ENCODE measurements at places on chromosomes 4 and X.
A peak's percentile ranks its signal among the peaks of the same experiment; 100 is the strongest.

GRCh38 chrX:12379671-12380070 lies 241.4 kb downstream of the FRMPD4 start:
- H3K4me3 ChIP-seq = no peak overlapping the region
- no peaks in the 10 kb centered on the region for H3K36me3 ChIP-seq
- H3K4me1 ChIP-seq = no peaks in the 10 kb centered on the region
- H3K27me3 ChIP-seq = no peaks in the 10 kb centered on the region
- no peak for DNase-seq

- no peaks in the 10 kb centered on the region for H3K36me3 ChIP-seq
- H3K4me1 ChIP-seq = peaks cover 78% of the 10 kb centered on the region
- no peaks in the 10 kb centered on the region for H3K27me3 ChIP-seq
- peak overlapping the region; percentile 97 for H3K27ac ChIP-seq
- H3K4me3 ChIP-seq = no peak overlapping the region
- peak; percentile 89 for DNase-seq
Observed at GRCh38 chr4:73730292-73730691, 10.1 kb upstream of the CXCL8 start.

- DNase-seq = peak; percentile 57
- peaks cover 25% of the 10 kb centered on the region for H3K4me1 ChIP-seq
- no peaks in the 10 kb centered on the region for H3K27me3 ChIP-seq
Observed at GRCh38 chrX:150365051-150365989, 2.2 kb downstream of the MAMLD1 start.

GRCh38 chr4:163988865-163989264 lies 494.4 kb downstream of the TMA16 start:
- peaks cover 7% of the 10 kb centered on the region for H3K4me1 ChIP-seq
- H3K27ac ChIP-seq = no peak overlapping the region
- H3K27me3 ChIP-seq = no peaks in the 10 kb centered on the region
- no peak for DNase-seq

DNA sequence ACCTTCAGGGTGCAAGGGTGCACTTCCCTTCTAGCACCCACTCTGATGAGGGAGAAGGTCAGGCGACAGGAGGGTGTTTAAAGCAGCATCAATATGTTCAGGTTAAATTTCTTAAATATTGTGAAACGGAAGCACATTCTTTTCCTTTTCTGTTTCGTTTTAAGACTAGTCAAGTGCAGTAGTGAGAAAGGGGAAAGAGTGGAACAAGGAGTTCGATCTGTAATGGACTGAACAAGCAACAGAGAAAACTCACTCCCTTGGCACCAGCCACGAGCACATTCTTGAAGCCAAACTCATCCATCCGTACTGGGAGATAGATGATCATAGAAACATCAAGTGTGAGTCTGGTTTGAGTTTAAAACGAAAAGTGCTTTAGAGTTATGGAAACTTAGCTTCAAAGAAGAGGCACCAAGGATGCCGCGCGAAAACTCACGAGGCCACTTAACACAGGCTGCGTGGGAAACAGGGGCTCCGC lies 815 bp downstream of the FAM53A start:
- no peak overlapping the region for H3K27ac ChIP-seq
- H3K36me3 ChIP-seq = no peaks in the 10 kb centered on the region
- H3K4me1 ChIP-seq = peaks cover 5% of the 10 kb centered on the region
- DNase-seq = peak; percentile 60
- H3K27me3 ChIP-seq = no peaks in the 10 kb centered on the region

- H3K4me1 ChIP-seq = no peaks in the 10 kb centered on the region
- H3K27me3 ChIP-seq = no peaks in the 10 kb centered on the region
- H3K27ac ChIP-seq = no peak overlapping the region
- no peak for DNase-seq
- H3K4me3 ChIP-seq = no peak overlapping the region
Observed at GRCh38 chr4:4446434-4446833, 59.5 kb downstream of the NSG1 start.

GRCh38 chr4:119785963-119786362 lies 157.4 kb upstream of the PDE5A start:
- peak; percentile 44 for DNase-seq
- no peak overlapping the region for H3K4me3 ChIP-seq
- H3K27ac ChIP-seq = no peak overlapping the region
- H3K27me3 ChIP-seq = no peaks in the 10 kb centered on the region

- H3K4me3 ChIP-seq = no peak overlapping the region
- H3K4me1 ChIP-seq = peaks cover 15% of the 10 kb centered on the region
- H3K36me3 ChIP-seq = no peaks in the 10 kb centered on the region
- peak; percentile 76 for DNase-seq
- no peaks in the 10 kb centered on the region for H3K27me3 ChIP-seq
Observed at GRCh38 chr4:74996996-74997395, 64.1 kb downstream of the PARM1 start.

DNA sequence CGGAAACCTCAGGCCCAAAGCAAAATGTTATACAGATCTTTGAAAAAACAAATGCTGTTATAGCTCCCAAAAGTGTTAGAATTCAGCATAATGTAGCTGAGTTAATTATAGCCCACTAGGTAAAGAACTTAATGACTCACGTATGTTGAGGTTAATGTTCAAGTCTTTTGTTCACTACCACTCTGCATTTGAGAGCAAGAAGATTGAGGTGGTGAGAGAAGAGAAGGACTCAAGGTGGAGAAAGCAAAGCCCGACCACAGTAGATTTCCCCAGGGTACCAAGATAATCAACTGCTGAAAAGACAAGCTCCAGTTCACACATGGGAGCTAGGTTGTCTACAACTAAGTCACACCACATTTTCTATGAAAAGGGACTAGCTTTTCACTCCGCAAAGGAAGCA lies 480.2 kb downstream of the DTHD1 start:
- H3K4me3 ChIP-seq = no peak overlapping the region
- no peaks in the 10 kb centered on the region for H3K36me3 ChIP-seq
- H3K27ac ChIP-seq = no peak overlapping the region

DNA sequence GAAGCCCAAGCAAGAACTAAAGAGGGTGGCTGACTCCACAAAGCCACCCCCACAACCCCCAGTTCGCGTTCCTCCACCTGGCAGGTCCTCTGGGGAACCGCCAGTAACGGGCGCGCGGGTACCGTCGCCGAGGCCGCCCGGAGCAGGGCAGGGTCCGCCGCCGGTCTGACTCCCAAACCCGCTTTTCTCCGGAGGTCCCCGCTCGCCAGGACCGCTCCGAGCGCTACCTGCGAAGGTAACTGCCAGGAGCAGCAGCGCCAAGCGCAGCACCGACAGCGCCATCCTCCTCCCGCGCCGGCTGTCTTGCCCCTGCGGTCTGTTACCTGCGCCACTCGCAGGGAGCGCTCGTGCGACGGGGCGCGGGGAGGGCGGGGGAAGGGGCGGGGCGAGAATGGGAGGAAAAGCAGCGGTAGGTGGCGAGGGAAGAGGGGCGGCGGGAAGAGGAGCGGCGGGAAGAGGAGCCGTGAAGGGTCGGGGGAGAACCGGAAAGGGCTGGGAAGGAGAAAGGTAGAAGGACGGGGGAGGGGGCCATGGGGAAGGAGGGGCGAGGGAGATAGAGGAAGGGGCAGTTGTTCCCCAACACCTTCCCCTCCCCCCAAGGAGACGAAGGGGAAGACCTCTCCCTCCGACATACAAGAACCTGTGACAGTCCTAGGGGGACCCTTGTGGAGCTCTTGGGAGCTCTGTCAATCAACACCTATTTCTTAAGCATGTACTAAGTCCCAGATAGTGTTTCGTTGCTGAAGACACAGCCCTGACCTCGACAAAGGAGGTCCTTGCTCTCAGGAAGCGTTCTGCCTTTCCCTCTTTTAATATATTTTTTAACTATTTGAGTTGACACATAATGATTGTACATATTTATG lies at the start of gene SPINK2:
SPINK2 (minus strand) TSS at position 321 of the 863 bp plus-strand sequence; CDS start at position 282, 39 bp downstream.
- H3K27me3 ChIP-seq = no peaks in the 10 kb centered on the region
- peak within 1 kb of the TSS; percentile 59 for H3K4me3 ChIP-seq
- 0 out of 2 replicates have a peak, but pooled peaks cover 3% of the 10 kb centered on the region for H3K4me1 ChIP-seq
- peak; percentile 67 for DNase-seq
- H3K36me3 ChIP-seq = no peaks in the 10 kb centered on the region

- no peaks in the 10 kb centered on the region for H3K36me3 ChIP-seq
- peaks cover 32% of the 10 kb centered on the region for H3K4me1 ChIP-seq
- DNase-seq = no peak
- H3K27me3 ChIP-seq = no peaks in the 10 kb centered on the region
Observed at GRCh38 chr4:173187732-173188131, 19.1 kb downstream of the GALNT7 start.

- peaks cover 46% of the 10 kb centered on the region for H3K36me3 ChIP-seq
- H3K4me3 ChIP-seq = no peak overlapping the region
- H3K4me1 ChIP-seq = peaks cover 32% of the 10 kb centered on the region
- H3K27me3 ChIP-seq = no peaks in the 10 kb centered on the region
Observed at GRCh38 chr4:7806338-7807090, 133.1 kb downstream of the AFAP1 start.

- H3K4me1 ChIP-seq = no peaks in the 10 kb centered on the region
- no peaks in the 10 kb centered on the region for H3K27me3 ChIP-seq
- no peak overlapping the region for H3K4me3 ChIP-seq
Observed at GRCh38 chr4:167622481-167623240, 388.4 kb upstream of the SPOCK3 start.

- no peaks in the 10 kb centered on the region for H3K36me3 ChIP-seq
- H3K27ac ChIP-seq = no peak overlapping the region
- no peaks in the 10 kb centered on the region for H3K4me1 ChIP-seq
- H3K4me3 ChIP-seq = no peak overlapping the region
Observed at GRCh38 chr4:146113171-146113570, 62.3 kb upstream of the LSM6 start.

- no peaks in the 10 kb centered on the region for H3K27me3 ChIP-seq
- no peak for DNase-seq
- H3K4me3 ChIP-seq = no peak overlapping the region
- no peak overlapping the region for H3K27ac ChIP-seq
- H3K4me1 ChIP-seq = no peaks in the 10 kb centered on the region
- no peaks in the 10 kb centered on the region for H3K36me3 ChIP-seq
Observed at GRCh38 chr4:6607368-6608055, 32.5 kb downstream of the MAN2B2 start.

GRCh38 chr4:127881563-127881864 lies 821 bp downstream of the PLK4 start:
- H3K4me3 ChIP-seq = peak overlapping the region; percentile 90
- H3K27me3 ChIP-seq = no peaks in the 10 kb centered on the region
- H3K27ac ChIP-seq = no peak overlapping the region
- H3K4me1 ChIP-seq = peaks cover 24% of the 10 kb centered on the region
- no peak for DNase-seq

DNA sequence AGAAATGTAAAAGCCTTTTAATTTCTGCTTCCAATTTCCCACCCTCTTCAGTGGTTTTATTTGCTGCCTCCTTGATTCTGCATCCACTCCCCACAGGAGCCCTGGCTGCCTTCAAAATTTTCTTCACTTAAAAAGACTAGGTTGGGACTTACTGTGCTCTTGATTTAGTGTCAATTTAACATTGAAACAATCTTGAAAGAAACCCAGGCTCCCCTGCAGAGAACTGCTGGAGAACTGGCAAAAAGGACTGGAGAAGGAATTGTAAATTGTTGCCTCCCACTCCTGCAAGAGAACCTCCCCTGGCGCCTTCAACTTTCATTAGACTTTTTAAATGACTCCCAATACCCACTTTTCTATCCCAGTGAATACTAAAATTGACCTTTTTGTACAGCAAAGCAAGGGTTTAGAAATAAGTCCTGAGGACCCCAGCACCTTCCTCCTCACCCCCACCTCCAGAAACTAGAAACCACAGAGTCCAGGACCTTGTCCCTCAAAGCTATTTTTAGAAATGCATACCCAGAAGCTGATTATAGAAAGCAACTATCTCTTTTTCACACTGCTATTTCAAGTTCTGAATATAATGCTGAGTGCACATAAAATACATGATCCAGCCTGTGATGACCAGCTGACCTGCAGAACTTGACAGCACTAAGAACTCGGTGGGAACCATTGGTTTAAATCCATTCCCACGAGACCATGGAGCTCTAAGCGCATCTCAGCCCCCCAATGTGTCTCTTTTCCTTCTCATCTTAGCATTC lies 155.5 kb downstream of the INPP4B start:
- H3K4me1 ChIP-seq = no peaks in the 10 kb centered on the region
- no peak overlapping the region for H3K27ac ChIP-seq
- H3K4me3 ChIP-seq = no peak overlapping the region
- no peaks in the 10 kb centered on the region for H3K36me3 ChIP-seq
- no peaks in the 10 kb centered on the region for H3K27me3 ChIP-seq
- DNase-seq = no peak

DNA sequence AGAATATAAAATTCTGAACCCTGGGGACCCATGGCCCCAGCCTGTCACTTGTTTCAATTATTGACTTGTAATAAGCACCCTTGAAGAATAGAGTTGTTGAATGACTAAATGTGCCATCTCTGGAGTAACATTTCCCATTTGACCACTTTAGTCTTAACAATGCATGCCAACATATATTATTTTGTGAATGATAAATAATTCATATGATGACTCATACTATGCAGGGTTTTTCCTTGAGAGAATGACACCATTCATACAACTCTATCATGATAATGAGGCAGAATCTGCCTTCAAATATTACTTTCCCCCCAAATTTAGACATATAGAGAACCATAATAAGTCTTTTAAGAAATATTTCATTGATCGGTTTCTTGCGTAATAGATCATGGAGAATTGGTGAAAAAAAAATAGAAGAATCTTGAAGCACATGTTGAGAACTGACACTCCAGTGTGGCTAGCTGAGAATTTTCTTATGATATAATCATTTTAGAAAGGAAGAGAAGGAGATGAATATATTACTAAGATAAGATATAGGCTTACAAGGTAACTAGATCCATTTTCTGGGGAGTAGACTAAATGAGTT lies 404.5 kb downstream of the GRXCR1 start:
- 0 out of 2 replicates have a peak, but pooled peaks cover 2% of the 10 kb centered on the region for H3K4me1 ChIP-seq
- DNase-seq = peak; percentile 50
- H3K27ac ChIP-seq = no peak overlapping the region
- no peak overlapping the region for H3K4me3 ChIP-seq
